ENCODE measurements at places on chromosomes 16 and 17.

DNA sequence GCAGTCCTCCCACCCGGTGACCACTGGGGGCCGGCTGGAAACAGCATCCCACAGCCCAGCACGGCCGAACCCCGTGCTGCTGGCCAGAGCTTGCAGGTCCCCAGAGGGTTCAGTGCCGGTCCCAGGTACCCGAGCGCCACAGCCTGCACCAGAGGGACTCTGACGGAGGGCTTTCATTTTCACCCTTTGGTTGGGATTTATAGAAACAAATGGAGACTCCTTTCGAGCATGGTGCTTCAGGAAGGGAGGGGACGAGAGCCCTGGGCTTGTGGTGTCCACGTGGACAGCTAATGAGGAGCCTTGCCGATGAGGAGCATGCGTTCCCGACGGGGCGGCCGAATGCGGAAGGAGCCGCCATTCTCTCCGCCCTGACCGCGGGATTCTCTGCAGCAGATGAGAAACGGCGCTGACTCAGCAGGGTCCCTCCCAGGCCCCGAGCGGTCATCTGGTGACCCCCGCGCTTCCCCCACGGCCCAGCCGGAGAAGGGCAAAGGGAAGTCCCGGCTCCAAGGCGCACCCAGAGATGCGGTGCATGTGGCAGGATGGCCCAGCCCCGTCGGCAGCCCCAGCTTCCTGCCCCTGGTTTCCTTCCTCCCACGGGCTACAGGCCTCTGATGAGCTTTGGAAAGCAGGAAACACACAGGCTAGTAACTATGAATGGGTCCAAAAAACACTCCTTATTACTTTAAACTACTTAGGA lies 9.8 kb downstream of the SLC38A10 start:
- DNase-seq: no peak

- no peak for DNase-seq
These were observed 37.1 kb downstream of the LCMT1 start for GRCh38 chr16:25148568-25149215.

GRCh38 chr17:38559051-38559879 lies 46.5 kb downstream of the SRCIN1 start:
- peak; percentile 43 for DNase-seq

DNA sequence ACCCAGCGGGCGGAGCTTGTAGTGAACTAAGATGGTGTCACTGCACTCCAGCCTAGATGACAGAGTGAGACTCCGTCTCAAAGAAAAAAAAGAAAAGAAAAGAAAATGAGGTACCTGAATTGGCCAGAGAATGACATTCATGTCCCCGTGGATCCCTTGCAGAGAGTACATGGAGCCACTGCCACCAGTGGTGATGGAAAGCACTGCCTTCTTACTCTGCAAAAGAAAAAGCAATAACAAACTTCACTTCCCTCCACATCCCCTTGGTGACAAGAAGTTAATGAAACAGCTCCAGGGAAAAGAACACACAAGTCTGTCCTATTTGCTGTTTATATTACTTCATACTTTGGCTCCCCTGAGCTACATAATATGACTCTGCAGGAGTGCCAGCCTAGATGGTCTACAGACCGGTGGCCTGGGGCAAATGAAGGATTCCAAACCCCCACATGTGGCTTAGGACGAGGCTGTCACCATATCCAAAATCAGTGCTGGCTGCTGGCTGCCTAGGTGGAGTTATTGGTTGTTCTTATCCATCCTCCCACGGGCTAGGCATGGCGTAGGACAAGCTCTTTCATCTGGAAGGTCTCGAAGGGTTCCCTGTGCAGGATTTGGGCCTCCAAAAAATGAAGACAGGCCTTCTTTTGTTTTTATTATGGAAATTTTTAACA lies 13.3 kb downstream of the NQO1 start:
- DNase-seq: no peak

GRCh38 chr16:88593061-88593460 lies 22.9 kb downstream of the ZC3H18 start:
- no peak for DNase-seq

DNA sequence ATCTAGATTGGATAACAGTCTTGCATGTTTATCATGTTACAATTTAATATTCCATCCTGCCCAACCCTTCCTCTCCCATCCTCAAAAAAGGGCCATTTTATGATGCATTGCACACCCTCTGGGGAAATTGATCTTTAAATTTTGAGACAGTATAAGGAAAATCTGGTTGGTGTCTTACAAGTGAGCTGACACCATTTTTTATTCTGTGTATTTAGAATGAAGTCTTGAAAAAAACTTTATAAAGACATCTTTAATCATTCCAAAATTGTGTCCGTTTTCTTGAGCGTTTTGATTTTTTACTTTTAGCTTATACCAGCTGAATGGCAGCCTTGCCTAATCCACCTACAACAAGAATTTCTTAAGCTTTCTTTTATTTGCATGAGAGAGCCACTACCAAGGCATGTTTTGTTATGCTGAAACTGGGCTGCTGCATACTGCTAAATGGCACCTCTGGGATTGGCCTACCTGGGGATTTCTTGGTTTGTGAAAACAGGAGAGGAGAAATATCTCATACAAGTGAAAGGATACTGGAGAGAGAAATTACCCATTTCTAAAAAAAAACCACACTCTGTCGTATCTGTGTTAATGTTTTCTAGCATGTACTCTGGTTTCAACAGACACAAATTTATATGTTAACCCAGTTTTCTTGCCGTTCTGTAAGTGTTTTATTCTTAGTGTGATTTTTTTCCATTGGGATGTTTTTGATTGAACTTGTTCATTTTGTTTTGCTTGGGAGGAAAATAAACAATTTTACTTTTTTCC lies 52.2 kb downstream of the TUBD1 start:
- DNase-seq: no peak
